ENCODE measurements at places on chromosomes 1 and 21. TPM values are rescaled to one million over a fixed set of nuclear protein-coding genes. Genes with fewer than 3 reads are reported as not detected.

DNA sequence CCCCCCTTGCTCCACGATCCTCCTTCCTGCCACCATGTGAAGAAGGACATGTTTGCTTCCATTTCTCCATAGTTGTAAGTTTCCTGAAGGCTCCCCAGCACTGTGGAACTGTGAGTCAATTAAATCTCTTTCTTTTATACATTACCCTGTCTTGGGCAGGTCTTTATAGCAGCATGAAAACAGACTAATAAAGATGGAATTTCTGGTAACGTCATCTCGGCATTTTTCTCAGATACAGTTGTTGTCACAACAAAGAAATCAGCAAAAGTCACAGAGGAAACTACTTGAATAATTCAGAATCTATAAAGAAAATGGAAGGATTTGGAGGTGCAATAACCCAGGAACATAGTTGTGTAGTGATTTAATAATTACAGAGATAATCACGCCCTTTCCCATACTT is 4.4 kb downstream of the APCS start:
- no peak for DNase-seq
- H3K4me3 ChIP-seq, result no peak overlapping the region
- H3K27ac ChIP-seq, result no peak overlapping the region
- H3K27me3 ChIP-seq, result peaks cover 8% of the 10 kb centered on the region

- DNase-seq, result no peak
- no peak overlapping the region for H3K27ac ChIP-seq
- no peak overlapping the region for H3K4me3 ChIP-seq
Observed at GRCh38 chr1:43776043-43776761, 68.9 kb downstream of the ST3GAL3 start.

DNA sequence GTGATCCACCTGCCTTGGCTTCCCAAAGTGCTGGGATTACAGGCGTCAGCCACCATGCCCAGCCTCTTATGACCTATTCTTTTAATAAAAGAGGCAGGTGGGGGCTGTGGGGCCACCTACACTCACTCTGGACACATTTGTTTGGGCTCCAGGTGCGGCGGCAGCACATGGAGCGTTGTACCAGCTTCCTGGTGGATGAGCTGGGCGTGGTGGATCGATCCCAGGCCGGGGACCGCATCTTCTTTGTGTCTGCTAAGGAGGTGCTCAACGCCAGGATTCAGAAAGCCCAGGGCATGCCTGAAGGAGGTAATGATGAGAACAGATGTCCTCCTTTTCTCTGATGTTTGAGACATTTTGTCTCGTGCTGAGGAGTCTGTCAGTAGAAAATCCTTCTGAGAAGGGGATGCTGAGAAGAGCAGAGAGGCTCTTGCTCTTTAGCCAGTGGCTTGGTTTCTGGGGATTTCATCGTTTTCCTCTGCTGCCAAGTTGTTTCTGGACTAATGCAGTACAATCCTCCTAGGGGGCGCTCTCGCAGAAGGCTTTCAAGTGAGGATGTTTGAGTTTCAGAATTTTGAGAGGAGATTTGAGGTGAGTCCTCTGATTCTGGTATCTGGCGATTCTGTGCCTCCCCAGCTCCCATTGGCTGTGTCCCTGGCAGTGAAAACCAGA is 17.9 kb upstream of the MIIP start:
- H3K4me3 ChIP-seq, result no peak overlapping the region
- peaks cover 65% of the 10 kb centered on the region for H3K36me3 ChIP-seq
- H3K27ac ChIP-seq, result peak overlapping the region; percentile 60
- peaks cover 3% of the 10 kb centered on the region for H3K4me1 ChIP-seq
- DNase-seq, result peak; percentile 79

GRCh38 chr1:116365353-116365780 is 7.7 kb upstream of the ATP1A1 start:
- H3K4me3 ChIP-seq, result no peak overlapping the region
- H3K27ac ChIP-seq, result no peak overlapping the region
- peaks cover 1% of the 10 kb centered on the region for H3K27me3 ChIP-seq
- H3K4me1 ChIP-seq, result peaks cover 4% of the 10 kb centered on the region

- H3K4me1 ChIP-seq, result peaks cover 3% of the 10 kb centered on the region
- peaks cover 1% of the 10 kb centered on the region for H3K36me3 ChIP-seq
- no peak overlapping the region for H3K4me3 ChIP-seq
- peaks cover 2% of the 10 kb centered on the region for H3K27me3 ChIP-seq
- H3K27ac ChIP-seq, result no peak overlapping the region
Observed at GRCh38 chr1:186745531-186746146, 65.4 kb upstream of the PTGS2 start.

The LIN28A gene
- total RNA-seq, result not detected

The CFHR3 gene
- not detected for total RNA-seq

The CHRM3 gene
- total RNA-seq, result 0.26 TPM
